Suprapubic skin (tissue), 4 donors: ENCODE measurements at places on chromosomes 6 and 20. TPM values are rescaled to one million over a fixed set of nuclear protein-coding genes. Genes with fewer than 3 reads are reported as not detected.

The ZSWIM3 gene
- total RNA-seq: 4.6 TPM

The MYLK2 gene
- not detected for total RNA-seq

The TMEM217 gene
- total RNA-seq: not detected

The CAPN11 gene
- 0.45 TPM for total RNA-seq

The EDN1 gene
- 21.7 TPM for total RNA-seq

The C6orf52 gene
- total RNA-seq: not detected

The PRDM13 gene
- total RNA-seq: not detected

The TRIM31 gene
- total RNA-seq: not detected

The EYS gene
- not detected for total RNA-seq

The PRL gene
- not detected for total RNA-seq

The FAM83D gene
- 3.9 TPM for total RNA-seq

The RAET1G gene
- 1.9 TPM for total RNA-seq

The ZC3H12D gene
- total RNA-seq: 0.62 TPM

The TSPO2 gene
- not detected for total RNA-seq

The THBS2 gene
- total RNA-seq: 80.9 TPM

The TGM2 gene
- 3.5 TPM for total RNA-seq
